ENCODE measurements at places on chromosomes 3 and 15.

GRCh38 chr3:4633078-4634004, 140.2 kb downstream of the ITPR1 start:
- no peak for DNase-seq

GRCh38 chr3:179961703-179962078, 75.0 kb downstream of the PEX5L start:
- no peak for DNase-seq

DNA sequence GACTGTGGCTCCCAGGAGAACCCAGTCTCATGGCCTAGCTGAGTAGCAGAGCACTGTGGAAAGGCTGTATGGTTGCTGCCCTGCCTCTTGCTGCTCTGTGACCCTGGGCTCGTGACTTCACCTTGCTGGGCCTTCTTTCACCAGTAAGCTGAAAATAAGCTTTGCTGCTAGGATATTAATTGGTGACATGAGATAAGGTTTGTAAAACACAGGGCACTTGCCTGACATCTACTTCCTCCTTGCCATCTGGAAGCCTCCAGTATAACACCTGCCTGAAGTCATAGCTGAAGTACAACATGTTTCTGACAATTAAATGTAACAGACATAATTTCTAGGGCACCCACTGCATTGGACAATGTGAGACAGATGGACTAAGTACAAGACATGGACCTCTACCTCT, 53.6 kb downstream of the CLEC3B start:
- no peak for DNase-seq

- DNase-seq = peak; percentile 18
Measured at GRCh38 chr15:34582461-34583371, 735 bp downstream of the GOLGA8B start.

DNA sequence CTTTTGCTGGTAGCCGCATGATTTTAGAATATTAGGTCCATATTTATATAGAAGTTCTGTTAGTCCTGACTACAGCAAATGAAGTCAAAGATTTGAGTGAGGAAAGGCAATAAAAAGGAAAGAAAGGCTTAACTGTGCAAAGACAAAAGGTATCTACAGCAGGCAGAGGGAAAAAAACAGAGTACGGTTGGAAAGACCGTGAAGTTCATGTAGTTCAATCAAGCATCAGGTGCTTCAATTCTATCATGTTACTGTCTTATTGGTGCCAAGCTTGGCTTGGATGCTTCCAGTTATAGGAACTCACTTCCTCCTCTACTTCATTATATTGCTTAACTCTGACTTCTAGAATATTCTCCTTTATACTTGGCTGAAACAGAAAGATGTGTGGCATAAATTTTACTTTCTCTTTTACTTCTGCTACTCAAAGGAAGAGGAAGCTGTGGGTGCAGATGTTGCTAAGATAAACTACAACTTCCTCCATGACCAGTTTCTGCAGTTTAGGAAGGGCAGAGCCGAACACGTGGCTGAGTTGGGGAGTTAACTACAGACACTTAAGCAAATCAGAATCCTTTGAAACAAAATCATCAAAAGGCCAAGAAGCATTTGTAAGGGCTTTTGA, 72.6 kb upstream of the ZBED2 start:
- DNase-seq = peak; percentile 59

DNA sequence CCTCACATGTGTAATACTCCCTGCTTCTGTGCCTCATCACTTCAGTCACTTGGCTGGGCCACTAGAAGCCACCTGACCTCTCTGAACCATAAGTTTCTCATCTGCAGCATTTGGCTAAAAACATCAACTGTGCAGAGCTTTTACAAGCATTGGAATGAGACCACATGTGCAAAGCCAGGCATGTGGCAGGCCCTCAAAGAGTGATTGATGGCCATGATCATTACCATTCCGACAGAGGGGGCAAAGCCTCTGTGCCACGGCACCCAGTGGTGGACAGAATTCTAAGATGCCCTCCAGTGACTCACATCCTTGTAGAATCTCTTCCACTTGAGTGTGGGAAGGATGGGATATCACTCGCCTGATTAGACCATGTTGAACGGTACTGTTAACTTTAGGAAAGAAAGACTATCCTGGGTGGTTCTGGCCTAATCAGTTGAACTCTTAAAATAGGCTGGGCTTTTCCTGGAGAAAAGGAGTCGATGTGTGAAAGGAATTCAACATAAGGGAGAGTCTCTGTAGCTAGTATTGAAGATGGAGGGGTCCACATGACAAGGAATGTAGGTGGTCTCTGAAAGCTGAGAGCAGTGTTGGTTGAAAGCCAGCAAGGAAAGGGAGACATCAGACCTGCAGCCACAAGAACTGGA, 13.5 kb downstream of the CDCP1 start:
- no peak for DNase-seq

DNA sequence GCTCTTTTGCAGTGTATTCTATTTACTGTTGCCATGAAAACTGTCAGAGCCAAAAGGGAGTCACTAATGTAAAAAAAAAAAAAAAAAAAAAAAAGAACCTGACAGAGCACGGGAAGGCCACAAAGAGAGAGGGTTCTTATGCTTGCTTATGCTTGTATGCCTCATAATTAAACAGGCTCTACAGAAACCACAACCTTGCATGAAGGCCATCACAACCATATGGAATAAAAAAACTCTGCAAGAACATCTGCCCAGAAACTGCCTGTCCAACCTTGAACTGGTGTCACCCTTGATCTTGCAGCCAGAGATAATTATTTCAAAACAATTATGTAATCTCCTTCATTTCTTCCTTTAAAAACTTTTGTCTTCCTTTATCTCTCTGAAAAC, 50.1 kb downstream of the CFAP20DC start:
- no peak for DNase-seq

DNA sequence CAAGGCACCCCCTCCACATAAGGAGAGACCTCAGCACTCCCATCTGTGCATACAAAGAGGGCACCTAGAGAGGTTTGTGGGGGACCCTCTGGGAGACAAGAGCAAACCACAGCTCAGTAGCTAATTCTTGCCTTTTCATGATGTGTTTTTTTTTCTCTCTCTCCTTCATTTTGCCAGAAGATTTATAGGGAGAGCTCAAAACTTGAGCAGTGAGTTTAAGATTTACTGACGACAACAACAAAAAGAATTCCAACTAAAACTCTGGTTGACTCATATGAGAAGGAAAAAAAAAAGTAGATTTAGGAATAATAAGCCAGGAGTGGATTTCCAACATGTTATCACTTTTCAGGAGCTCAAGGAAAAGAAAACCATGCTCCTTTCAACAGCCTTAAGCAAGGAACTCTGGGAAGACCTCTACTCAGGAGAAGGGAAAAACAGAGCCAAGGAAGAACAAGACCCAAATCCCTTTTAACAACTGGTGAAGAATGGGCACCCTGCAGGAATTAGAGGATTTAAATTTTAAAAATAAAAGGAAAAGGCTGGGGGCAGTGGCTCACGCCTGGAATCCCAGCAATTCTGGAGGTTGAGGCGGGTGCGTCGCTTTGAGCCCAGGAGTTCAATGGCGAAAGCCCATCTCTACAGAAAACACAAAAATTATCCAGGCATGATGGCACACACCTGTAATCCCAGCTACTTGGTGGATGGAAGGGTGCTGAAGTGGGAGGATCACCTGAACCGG, 58.2 kb upstream of the RAD18 start:
- DNase-seq = no peak

- no peak for DNase-seq
Measured at GRCh38 chr15:63729115-63729884, 104.4 kb downstream of the HERC1 start.

- DNase-seq = no peak
Measured at GRCh38 chr3:196047391-196048030, 34.4 kb downstream of the TFRC start.

- no peak for DNase-seq
Measured at GRCh38 chr3:60746695-60747416, 504.4 kb downstream of the FHIT start.

DNA sequence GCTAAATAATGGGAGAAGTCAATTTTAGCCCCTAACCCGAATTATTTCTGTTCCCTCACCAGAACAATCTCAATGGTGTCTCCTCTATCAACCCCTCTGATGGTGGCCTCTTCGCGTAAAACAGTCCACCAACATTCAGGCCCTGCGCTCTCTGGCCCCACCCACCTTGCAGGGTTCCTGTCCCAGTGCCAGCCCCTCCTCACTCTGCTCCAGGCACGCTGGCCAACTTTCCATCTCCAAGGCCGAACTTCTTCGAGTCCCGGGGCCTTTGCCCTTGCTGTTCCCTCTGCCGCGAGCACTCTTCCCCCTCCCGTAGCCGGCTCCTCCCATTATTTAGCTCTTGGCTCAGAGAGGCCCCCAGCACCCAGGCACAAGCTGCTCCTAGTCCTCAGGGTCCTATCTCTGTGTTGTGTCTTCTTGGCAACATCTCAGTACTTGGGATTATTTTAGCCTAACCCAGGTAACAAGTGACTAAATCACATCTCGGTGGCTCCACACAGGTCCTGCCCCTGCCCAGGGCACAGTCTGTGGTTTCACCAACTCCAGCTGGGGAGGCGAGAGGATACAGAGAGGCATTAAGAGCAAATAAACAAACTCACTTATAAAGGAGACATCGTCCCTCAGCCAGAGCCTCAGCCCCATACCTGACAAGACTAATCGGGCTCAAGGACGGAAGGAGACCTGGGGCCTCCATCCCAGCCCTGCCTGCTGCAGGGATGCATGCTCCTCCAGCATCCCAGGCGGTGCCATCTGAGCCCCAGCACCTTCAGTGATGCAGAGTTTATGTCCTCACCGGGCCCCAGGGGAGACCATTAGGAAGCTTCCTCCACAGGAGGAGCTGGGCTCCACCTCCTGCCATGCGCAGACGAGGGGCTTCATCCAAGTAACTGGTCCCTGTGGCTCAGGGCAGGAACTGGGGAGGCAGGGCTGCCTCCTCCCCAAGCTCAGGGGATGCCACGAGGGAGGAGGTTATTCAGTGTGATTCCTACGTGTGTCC, 19.7 kb upstream of the IQSEC1 start:
- DNase-seq = no peak

- DNase-seq = no peak
Measured at GRCh38 chr15:80403712-80404056, 498 bp upstream of the ARNT2 start.

DNA sequence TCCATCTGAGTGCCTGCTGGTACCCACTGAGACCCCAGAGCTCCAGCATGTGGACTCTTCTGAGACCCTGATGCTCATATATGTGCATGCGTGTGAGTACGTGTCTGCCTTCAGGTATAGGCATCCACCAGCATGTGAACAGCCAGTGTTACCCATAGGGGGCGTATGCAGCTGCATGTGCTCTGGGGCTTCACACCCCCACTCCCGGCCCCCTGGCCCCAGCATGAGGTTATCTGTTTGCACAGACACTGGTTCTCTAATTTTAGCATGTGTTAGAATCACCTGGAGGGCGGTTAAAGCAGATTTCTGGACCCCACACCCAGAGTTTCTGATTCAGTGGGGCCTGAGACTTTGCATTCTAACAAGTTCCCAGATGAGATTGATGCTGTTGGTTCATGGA, 824 bp upstream of the CILP start:
- peak; percentile 15 for DNase-seq

DNA sequence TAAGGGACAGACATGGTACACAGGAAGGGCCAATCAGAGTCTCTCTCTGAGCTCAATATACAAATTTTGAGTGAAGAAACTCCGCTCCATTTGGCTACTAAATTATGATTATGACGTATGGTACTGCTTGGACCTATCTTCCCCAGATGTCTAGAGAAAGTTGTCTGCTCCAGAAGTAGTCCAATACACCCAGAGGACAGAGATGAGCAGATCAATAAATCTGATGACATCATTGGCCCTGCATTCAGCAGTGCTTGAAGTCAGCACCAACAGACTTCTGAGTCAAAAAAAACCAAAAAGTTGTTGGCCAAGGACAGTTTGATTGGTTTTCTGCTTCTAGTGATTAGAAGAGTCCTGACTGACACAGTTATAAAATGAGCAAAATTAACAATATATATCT, 19.9 kb upstream of the ARHGEF26 start:
- DNase-seq = no peak

- DNase-seq = no peak
Measured at GRCh38 chr15:77029166-77030047, 34.5 kb downstream of the PSTPIP1 start.

- DNase-seq = no peak
Measured at GRCh38 chr3:107283948-107284347, 93.3 kb upstream of the CCDC54 start.

DNA sequence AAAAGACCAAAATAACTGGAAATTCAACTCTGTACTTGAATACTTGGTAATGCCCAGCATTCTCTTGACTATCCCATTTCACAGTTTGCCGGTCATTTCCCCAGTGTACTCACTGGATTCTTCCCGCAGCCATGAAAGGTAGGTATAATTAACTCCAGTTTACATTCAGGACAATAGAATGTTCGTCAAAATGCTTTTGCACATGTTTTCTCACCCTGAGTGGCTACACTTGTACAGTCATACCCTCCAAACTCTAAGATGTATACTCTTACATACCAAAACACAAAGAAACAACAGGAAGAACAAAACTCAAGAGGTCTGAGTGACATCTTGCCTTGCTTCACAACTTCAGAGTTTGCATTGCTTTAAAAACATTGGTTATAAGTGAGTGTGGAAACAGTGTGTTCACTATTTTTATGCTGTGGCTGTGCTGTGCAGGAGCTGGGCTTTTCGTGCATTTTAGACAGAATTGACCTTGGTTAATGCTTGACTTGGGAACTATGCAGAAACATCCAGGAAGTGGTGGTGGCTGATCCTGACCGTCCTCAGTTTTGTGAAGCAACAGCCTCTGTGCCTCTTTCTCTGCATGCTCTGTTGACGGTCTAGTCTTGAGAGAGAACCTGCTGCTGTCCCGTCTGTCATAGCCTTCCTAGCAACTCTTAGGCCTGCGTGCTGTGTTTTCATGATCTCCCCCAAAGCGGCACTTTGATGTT, 90.5 kb downstream of the IGF1R start:
- DNase-seq = no peak

- DNase-seq = no peak
Measured at GRCh38 chr3:30344288-30344687, 262.1 kb upstream of the TGFBR2 start.

DNA sequence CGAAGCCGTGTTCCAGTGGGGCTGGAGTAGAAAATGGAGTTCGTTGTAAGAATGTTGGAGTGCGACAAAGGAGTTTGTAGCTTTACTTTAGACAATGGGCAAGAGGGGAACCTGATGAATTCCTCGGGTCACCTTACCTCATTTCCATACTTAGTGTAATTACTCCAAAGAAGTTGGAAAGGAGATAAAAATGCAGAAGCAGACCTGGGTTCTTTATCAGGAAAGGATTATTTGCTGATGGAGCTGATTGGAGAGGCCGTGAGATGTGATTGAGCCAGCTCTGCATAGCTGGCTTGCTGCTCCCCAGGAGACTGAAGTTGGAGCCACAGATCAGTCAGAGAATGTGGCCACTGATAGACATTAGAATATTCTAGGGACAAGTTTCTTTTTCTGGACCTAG, 33.4 kb upstream of the TBL1XR1 start:
- no peak for DNase-seq

Data from activated CD4-positive, alpha-beta T cell treated with anti-CD3 and anti-CD28 coated beads, Interleukin-2, amount 50 U/mL, for 4 hours (primary cell).